T1000 (cell line): ENCODE measurements at places on chromosomes 5 and 9.

DNA sequence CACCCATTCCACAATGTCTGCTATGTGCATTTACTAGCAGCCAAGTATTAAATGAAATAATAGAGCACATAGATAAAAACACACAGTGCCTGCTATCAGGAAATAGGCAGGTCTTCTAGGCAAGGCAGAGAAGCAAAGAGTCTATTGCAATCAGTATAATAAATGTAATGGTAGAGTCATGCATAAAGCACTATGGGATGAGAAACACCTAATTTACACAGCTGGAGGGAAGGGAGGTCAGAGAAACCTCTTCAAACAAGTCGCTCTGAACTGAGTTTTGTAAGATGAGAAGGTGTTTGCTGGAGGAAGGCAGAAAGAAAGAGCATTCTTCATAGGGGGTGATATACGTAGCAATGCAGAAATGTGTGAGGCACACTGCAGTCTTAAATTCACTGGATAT is 341.0 kb upstream of the DMAC1 start:
- DNase-seq: no peak

- no peak for DNase-seq
Measured at GRCh38 chr5:122501089-122501435, 189.0 kb downstream of the SNCAIP start.

DNA sequence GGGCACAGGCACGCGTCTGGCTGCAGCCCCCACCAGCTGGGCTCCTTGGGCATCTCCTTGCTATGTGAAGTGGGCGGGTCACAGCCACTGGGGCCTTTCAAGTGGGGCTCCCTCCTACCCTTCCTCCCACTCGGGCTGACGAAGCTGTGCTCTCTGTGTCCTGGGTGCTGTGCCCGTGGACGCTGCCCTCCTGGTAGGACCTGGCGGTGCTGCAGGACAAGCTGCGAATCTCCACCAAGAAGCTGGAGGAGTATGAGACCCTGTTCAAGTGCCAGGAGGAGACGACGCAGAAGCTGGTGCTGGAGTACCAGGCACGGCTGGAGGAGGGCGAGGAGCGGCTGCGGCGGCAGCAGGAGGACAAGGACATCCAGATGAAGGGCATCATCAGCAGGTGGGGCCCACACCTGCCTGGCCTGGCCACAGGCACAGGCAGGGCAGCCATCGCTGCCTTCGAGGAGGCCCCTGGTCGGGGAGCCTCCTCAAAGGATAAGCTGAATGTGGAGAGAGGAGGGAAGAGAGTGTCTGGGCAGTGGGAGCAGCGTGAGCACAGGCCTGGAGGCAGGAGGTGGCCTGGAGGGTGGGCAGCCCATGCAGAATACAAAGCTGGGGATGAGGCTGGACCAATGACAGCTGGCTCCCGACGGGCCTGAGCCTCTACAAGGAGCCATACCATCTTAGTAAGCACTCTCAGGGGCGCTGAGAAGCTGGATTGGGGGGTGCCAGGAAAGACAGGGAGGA is 124.7 kb downstream of the DAB2IP start:
- DNase-seq: no peak

DNA sequence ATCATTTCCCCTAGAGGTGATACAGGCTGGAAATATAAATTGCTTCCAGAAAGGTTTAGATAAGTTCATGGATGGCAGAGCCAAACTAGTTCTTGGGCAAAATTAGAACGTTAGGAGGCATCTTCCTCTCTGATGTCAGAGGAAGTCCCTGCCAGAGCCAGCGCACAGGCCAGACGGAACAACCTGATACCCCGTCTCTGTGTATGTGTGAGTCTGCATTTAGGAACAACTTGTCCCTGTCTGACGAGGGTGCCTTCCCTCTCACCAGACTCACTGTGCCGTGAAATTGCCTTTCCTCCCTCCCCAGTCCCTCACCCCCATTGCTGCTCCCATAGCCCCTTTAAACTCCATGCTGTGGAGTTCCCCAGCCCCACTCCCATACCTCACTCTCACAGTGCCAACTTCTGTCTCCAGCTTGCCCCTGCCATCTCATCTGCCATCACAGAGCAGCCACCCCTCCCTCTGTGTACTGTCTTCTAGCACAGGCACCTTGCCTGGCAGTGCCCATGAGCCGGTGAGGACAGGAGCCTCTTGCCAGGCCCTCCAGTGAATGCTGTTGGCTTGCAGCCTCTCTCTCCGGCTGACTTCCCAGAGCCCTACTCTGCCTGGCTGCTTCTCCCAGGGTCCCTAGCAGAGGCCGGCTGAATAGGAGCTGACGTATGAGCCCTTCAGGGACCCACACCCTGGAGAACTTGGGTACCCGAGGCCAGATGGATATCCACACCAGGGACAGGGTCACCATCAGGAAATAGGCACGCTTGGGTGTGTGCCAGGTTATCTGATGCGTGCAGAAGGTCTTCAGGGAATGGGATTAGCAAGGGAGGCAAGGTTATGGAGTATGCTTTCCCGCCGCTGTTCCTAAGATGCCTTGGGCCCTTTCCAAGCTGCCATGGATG is 26.7 kb downstream of the UNC5A start:
- no peak for DNase-seq

DNA sequence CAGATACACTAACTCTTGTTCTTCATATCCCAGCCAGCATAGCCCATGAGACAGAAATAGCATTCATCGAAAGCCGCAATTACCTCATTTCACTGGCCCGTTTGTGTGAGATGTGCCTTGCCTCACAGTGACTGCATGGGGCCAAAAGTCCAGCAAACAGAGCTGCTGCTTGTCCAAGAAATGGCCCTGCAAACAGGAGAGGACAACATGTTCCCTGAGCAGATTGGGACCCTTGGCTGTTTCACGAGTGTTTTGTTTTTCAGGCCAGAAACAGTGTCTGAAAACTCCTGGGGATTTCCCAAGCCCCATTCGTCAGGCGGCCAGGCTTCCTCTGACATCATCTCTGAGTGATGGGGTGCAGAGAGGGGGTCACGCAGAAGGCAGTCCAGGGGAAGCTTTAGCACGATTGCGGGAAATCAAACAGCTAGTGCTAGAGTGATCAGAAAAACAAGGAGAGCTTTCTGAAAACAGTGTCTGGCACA is 503.6 kb upstream of the PAPPA start:
- DNase-seq: peak; percentile 19
